ENCODE measurements at places on chromosomes 5 and 9. TPM values are rescaled to one million over a fixed set of nuclear protein-coding genes. Genes with fewer than 3 reads are reported as not detected.

DNA sequence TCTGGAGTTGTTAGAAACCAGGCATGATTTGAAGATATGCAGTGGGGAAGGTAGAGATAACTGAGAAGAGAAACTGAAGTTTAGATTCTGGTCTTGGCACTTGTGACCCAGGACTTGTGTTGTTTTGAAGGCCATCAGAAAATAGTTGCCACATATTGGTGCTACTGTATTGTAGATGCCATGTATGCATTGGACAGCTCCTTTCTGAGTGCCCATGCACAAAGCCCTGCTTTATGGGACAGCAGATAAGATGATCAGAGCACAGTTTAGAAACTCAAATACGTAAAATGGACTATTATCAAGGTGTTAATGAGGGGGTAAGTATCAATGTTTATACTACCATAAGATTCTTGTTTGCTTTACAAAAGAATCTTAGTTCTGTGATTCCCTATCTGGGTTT, 84.9 kb downstream of the KIF4B start:
- no peak overlapping the region for H3K4me3 ChIP-seq
- H3K27ac ChIP-seq, result no peak overlapping the region
- H3K4me1 ChIP-seq, result no peaks in the 10 kb centered on the region

- no peak overlapping the region for H3K27ac ChIP-seq
- H3K36me3 ChIP-seq, result no peaks in the 10 kb centered on the region
- peaks cover 1% of the 10 kb centered on the region for H3K27me3 ChIP-seq
- H3K4me1 ChIP-seq, result no peaks in the 10 kb centered on the region
Observed at GRCh38 chr5:33781286-33781685, 110.5 kb downstream of the ADAMTS12 start.

- no peak overlapping the region for H3K4me3 ChIP-seq
- H3K36me3 ChIP-seq, result no peaks in the 10 kb centered on the region
- H3K27me3 ChIP-seq, result no peaks in the 10 kb centered on the region
- DNase-seq, result no peak
Observed at GRCh38 chr9:70600506-70600905, 186.0 kb upstream of the KLF9 start.

DNA sequence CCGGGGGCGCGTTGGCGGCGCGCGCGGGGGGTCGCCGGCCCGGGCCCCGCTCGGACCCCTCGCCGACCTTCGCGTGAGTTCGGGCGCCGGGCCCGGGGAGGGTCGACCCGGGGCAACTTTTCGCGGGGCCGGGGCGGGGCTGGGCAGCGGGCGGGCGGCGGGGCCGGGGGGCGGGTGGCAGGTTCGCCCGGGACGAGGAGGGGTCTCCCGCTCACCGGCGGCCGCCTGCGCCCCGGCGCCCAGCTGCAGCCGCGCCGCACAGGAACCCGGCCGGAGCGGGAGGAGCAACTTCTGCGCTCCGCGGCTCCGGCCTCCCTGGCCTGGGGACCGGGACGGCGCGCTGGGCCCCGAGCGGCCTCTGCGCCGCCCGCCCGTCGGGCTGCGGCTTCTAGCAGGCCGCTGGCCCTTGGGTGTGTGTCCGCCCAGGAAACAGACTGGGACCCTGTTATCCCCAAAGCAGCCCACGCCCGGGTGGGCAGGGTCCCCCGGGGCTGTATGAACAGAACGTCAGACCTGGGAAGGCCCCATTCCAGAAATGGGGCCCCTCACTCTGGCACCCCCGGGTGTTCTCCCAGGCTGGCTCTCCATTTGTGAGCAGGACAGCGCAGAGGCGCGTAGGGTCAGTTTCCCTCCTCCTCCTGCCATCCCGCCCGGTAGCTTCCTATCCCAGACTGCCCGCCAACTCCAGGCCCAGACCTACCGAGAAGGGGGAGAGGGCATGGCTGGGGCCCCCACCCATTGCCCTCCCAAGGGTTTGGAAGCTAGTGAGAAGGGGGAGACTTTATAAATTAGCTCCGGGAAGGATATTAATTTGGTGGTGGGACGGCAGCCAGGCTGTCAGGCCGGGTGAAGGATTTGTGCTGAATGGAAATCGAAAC, 708 bp downstream of the RXRA start:
- H3K27ac ChIP-seq, result no peak overlapping the region
- no peak for DNase-seq
- peaks cover 3% of the 10 kb centered on the region for H3K4me1 ChIP-seq
- H3K4me3 ChIP-seq, result peak overlapping the region; percentile 55
- H3K36me3 ChIP-seq, result no peaks in the 10 kb centered on the region
- peaks cover 5% of the 10 kb centered on the region for H3K27me3 ChIP-seq

GRCh38 chr9:89639367-89639795, 34.6 kb downstream of the GADD45G start:
- H3K27ac ChIP-seq, result no peak overlapping the region
- no peaks in the 10 kb centered on the region for H3K36me3 ChIP-seq
- no peak overlapping the region for H3K4me3 ChIP-seq
- H3K4me1 ChIP-seq, result peaks cover 3% of the 10 kb centered on the region
- no peak for DNase-seq
- no peaks in the 10 kb centered on the region for H3K27me3 ChIP-seq

GRCh38 chr5:56684159-56684558, 131.2 kb upstream of the MAP3K1 start:
- H3K4me3 ChIP-seq, result no peak overlapping the region
- no peaks in the 10 kb centered on the region for H3K36me3 ChIP-seq
- H3K4me1 ChIP-seq, result peaks cover 55% of the 10 kb centered on the region
- no peak overlapping the region for H3K27ac ChIP-seq

DNA sequence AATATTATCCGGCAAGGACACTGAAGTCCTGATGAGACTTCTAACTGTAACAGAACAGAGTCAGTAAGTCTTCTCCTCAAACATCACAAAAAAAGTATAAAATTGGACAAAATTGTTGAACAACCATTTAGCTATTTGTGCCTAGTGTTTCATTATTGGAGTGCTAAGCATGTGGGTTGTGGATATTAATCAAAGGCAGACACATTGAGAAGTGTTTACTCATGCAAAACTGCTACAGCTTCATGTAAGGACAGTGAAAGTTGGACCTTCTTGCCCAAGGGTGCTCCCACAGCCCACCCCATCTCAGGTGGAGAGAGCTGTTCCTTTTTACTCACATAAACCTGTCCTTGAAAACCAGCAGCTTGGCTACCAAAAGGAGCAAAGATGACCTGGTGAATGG, 355.1 kb upstream of the DAB2 start:
- DNase-seq, result no peak
- no peak overlapping the region for H3K27ac ChIP-seq
- H3K4me1 ChIP-seq, result peaks cover 4% of the 10 kb centered on the region
- peaks cover 10% of the 10 kb centered on the region for H3K27me3 ChIP-seq

GRCh38 chr9:18564018-18564880, 90.3 kb downstream of the ADAMTSL1 start:
- no peak for DNase-seq
- H3K27me3 ChIP-seq, result peaks cover 2% of the 10 kb centered on the region
- no peaks in the 10 kb centered on the region for H3K4me1 ChIP-seq
- no peaks in the 10 kb centered on the region for H3K36me3 ChIP-seq

DNA sequence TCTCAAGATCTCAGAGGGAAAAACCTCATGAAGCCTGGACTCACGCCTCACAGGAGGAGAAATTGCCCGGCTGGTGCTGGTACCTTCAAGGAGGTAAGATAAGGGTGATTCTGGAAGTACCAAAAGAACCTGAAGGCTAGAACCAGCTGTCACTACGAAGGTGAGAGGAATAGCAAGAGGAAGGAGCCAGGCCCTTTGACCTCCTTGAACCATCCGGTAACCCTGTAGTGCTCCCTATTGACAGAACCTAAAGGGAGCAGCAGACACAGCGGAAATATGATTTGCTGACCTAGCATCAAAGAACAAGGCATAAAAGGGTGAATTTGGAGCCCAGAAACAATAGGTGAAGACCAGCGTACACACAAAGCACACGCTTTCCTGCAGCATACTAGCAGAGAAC, 92.2 kb downstream of the DOCK8 start:
- H3K36me3 ChIP-seq, result peaks cover 48% of the 10 kb centered on the region
- H3K27ac ChIP-seq, result no peak overlapping the region
- peak; percentile 69 for DNase-seq
- peaks cover 17% of the 10 kb centered on the region for H3K4me1 ChIP-seq
- H3K27me3 ChIP-seq, result no peaks in the 10 kb centered on the region
- H3K4me3 ChIP-seq, result no peak overlapping the region

DNA sequence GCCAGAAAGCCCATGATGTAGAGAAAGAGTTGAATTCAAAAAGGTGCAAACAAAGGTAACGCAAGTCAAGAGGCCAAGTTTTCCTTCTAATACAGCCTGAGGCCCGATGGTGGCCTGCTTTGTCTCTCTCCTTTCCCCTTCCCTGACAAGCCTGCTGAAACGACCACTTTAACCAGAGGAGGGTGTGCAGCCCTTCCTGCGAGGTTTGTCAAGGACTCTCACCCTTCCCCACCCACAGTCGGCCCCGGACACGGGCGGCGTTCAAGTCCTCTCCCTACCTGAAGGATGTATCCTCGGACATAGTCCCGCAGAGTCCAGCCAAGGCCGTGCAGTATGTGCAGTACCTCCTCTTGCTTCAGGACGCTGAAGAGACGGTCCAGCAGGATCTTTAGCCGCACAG, 318.2 kb downstream of the BNC2 start:
- no peak for DNase-seq
- H3K4me3 ChIP-seq, result no peak overlapping the region
- H3K4me1 ChIP-seq, result no peaks in the 10 kb centered on the region
- H3K27me3 ChIP-seq, result peaks cover 2% of the 10 kb centered on the region

DNA sequence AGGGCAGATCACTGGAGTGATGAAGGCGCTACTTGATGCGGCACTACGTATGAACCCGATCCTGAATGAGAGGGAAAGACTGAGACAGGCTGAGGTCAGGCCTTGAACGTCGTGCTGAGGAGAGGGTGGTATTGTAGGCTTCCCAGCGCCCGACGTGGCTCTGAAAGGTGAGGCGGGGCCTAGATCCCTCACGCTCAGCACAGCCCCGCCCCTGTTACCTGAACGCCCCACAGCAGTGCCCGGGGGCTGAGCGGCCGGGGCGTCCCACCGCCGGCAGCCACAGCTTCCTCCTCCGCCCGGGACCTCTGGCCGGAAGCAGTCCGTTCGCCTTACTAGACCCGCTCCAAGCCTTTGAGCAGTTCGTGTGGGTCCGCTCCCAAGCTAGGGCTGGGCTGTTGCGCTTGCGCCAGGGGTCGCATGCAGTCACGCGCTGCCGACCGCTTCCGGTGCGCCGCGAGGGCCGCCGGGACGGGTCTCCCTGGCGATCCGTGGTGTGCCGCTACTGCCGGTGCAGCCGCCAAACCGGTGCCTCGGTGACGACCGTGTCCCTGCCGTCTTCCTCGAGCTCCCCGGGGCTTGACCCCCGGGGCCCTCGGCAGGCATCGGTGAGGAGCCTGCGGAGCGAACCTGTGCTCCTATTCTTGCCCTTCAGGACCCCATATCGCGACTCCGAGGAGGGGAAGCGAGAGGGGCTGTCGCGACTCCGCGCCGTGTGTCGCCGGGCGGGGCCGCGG, at the start of the genes HMGXB3 and TIGD6:
Gene HMGXB3 (plus strand): TSS at position 484 of the 734 bp plus-strand sequence. CDS start 4,114 bp downstream, outside the sequence.
Gene TIGD6 (minus strand): TSS at position 399 of the 734 bp plus-strand sequence. CDS start 4,306 bp downstream, outside the sequence.
- H3K36me3 ChIP-seq, result peaks cover 28% of the 10 kb centered on the region
- H3K4me1 ChIP-seq, result peaks cover 37% of the 10 kb centered on the region
- peak within 1 kb of the TSS; percentile 86 for H3K4me3 ChIP-seq
- H3K27me3 ChIP-seq, result no peaks in the 10 kb centered on the region
- DNase-seq, result peak; percentile 93
- peak within 1 kb of the TSS; percentile 94 for H3K27ac ChIP-seq

- H3K4me1 ChIP-seq, result peaks cover 9% of the 10 kb centered on the region
- H3K4me3 ChIP-seq, result no peak overlapping the region
- peaks cover 45% of the 10 kb centered on the region for H3K36me3 ChIP-seq
- no peak for DNase-seq
- H3K27me3 ChIP-seq, result no peaks in the 10 kb centered on the region
Observed at GRCh38 chr5:109805472-109805871, 115.7 kb downstream of the MAN2A1 start.

- DNase-seq, result no peak
- H3K4me3 ChIP-seq, result no peak overlapping the region
- H3K27me3 ChIP-seq, result no peaks in the 10 kb centered on the region
- peak overlapping the region; percentile 19 for H3K27ac ChIP-seq
- H3K36me3 ChIP-seq, result peaks cover 50% of the 10 kb centered on the region
Observed at GRCh38 chr5:131324303-131324702, 60.5 kb downstream of the CDC42SE2 start.

GRCh38 chr5:41896230-41896629, 7.9 kb upstream of the RIMOC1 start:
- no peak overlapping the region for H3K27ac ChIP-seq
- peaks cover 25% of the 10 kb centered on the region for H3K27me3 ChIP-seq
- H3K36me3 ChIP-seq, result no peaks in the 10 kb centered on the region
- no peak for DNase-seq
- H3K4me3 ChIP-seq, result no peak overlapping the region

DNA sequence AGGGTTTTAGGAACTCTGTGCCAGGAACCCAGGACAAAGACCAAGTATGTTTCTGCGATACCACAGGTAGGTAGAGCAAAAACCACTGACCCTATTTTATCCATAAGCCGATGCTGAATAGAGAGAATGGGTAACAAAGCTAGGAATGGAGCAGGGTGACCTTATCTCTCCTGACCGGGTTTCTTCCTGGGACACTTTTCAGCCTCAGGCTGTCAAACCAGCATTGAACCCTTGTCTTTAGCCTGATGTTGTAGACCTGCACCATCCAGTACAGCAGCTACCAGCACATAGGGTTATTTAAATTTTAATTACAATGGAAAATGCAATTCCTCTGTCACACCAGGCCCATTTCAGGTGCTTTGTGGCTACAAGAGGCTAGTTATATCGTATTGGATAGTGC, 43.1 kb upstream of the DMRT3 start:
- no peak overlapping the region for H3K27ac ChIP-seq
- no peaks in the 10 kb centered on the region for H3K36me3 ChIP-seq
- DNase-seq, result no peak
- H3K4me1 ChIP-seq, result no peaks in the 10 kb centered on the region
- H3K4me3 ChIP-seq, result no peak overlapping the region

- H3K27ac ChIP-seq, result no peak overlapping the region
- no peak overlapping the region for H3K4me3 ChIP-seq
- no peaks in the 10 kb centered on the region for H3K27me3 ChIP-seq
- H3K4me1 ChIP-seq, result no peaks in the 10 kb centered on the region
- no peaks in the 10 kb centered on the region for H3K36me3 ChIP-seq
- DNase-seq, result no peak
Observed at GRCh38 chr5:114504560-114504959, 142.7 kb downstream of the KCNN2 start.

DNA sequence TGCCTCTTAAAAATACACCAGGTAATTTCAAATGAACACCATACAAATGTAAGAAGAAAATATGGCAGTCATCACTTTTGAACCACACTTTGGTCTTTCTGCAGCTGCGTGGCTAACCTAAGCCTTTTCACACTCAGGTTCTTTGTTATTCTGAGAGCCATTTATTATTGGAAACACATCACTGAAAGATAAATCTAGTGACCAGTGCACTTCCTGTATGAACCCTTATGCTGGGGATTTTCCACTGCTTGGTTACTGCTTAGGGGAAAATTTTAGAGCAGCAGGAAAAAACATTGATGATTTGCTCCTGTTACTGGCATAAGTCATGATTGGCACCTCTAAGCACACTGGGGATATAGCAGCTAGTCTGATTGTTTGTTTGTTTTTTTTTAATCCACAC, 58.6 kb upstream of the RANBP3L start:
- no peaks in the 10 kb centered on the region for H3K36me3 ChIP-seq
- H3K4me1 ChIP-seq, result no peaks in the 10 kb centered on the region
- no peak overlapping the region for H3K27ac ChIP-seq
- no peaks in the 10 kb centered on the region for H3K27me3 ChIP-seq
- H3K4me3 ChIP-seq, result no peak overlapping the region
- no peak for DNase-seq

Gene TNFSF15
- total RNA-seq, result 0.47 TPM

Gene CAMK2A
- not detected for total RNA-seq

Gene ANKRD34B
- total RNA-seq, result not detected

Gene PRRT1B
- total RNA-seq, result not detected
